K562 (cell line): ENCODE measurements at places on chromosomes 11 and 22. TPM values are rescaled to one million over a fixed set of nuclear protein-coding genes. Genes with fewer than 3 reads are reported as not detected.
A peak's percentile ranks its signal among the peaks of the same experiment; 100 is the strongest.

DNA sequence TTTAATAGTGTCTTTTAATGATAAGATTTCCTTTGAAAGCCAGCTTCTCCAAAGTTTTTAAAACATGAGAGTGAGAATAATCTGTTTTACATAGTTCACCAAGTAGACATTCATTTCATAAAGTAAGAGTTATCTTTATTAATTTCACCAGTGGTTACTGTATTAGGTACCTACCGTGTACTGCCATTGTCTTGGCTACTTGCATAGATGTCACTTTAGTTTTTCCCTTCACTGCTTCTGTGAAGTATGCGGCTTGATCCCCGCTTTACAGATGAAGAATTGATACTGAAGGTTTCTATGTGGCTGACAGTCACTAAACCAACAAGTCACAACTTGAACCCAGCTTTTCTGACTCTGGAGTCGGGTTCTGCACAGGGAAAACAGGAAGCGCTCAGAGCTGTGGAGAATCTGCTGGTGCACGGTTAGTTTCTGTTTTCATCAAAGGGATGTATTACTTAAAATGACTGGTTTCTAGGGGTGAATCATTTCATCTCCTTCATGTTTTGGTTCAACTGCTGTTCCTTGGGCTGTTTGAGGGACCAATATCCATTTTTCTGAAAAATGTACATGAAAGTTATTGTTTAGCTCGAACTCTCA lies 39.3 kb upstream of the MYO18B start:
- H3K27ac ChIP-seq = no peak overlapping the region
- no peaks in the 10 kb centered on the region for H3K27me3 ChIP-seq
- no peaks in the 10 kb centered on the region for H3K4me1 ChIP-seq
- H3K4me3 ChIP-seq = no peak overlapping the region
- DNase-seq = no peak
- no peaks in the 10 kb centered on the region for H3K36me3 ChIP-seq

DNA sequence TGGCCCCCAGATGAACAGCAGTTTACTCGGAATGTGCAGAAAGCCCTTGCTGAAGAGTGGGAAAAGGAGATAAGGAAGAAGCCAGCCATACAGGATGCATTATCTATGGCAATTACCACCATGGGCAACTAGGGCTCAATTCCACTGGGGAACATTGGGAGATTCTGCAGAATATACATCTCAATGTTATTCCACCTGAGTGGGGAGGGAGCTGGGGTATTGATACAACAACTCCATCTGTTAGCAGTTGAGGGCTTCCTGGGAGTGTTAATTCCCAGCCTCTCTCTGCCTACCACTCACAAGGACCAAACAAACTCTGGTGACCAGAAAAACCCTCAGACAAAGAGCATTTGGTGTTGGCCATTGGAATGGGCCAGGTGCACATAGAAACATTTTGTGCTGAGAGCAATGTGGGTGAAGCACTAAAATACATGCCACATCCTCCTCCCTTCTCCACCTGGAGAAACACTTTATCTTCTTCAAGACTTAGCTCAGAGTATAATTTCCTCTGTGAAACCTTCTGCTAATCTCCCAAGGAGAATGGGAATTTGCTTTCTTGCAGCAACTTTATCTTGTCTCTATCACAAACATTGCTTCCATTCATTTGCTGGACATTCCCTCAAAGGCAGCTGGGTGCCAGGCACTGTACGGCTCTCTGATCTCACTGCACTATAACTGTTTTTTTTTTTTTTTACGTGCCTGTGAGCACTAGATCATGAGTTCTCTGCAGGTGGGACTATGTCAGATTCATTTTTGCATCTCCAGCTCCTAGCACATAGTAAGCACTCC lies 292.2 kb downstream of the MN1 start:
- H3K36me3 ChIP-seq = no peaks in the 10 kb centered on the region
- no peaks in the 10 kb centered on the region for H3K4me1 ChIP-seq
- H3K27me3 ChIP-seq = no peaks in the 10 kb centered on the region
- no peak overlapping the region for H3K4me3 ChIP-seq

GRCh38 chr11:17581036-17581731 lies 34.1 kb downstream of the OTOG start:
- H3K36me3 ChIP-seq = no peaks in the 10 kb centered on the region
- DNase-seq = no peak
- no peak overlapping the region for H3K4me3 ChIP-seq
- H3K27ac ChIP-seq = no peak overlapping the region
- H3K27me3 ChIP-seq = peaks cover 5% of the 10 kb centered on the region; the same call in 2 of the 3 replicates

- no peaks in the 10 kb centered on the region for H3K27me3 ChIP-seq
- H3K36me3 ChIP-seq = peaks cover 84% of the 10 kb centered on the region
Observed at GRCh38 chr22:20117633-20118299, 740 bp upstream of the TRMT2A start.

The GAL gene
- 119 and 130 TPM in 2 replicates for total RNA-seq

DNA sequence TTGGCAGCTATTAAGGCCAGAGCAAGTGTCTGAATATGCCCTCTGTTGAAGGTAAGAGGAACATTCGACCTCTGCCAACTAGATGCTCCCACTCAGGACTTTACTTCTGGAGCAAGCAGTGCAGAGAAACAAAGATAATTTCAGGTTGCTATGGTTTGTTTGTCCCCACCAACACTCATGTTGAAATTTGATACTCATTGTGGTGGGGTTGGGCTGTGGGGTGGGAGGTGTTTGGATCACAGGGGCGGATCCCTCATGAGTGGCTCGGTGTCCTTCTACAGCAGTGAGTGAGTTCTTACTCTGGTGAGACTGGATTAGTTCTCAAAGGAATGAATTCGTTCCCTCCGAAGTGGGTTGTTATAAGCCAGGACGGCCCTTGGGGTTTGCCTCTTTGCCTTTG lies 12.0 kb downstream of the OR8A1 start:
- peaks cover 5% of the 10 kb centered on the region for H3K4me1 ChIP-seq
- H3K27ac ChIP-seq = no peak overlapping the region
- no peaks in the 10 kb centered on the region for H3K36me3 ChIP-seq
- H3K4me3 ChIP-seq = no peak overlapping the region
- H3K27me3 ChIP-seq = no peaks in the 10 kb centered on the region
- DNase-seq = peak; percentile 19

- peaks cover 87% of the 10 kb centered on the region for H3K4me1 ChIP-seq
- peak; percentile 26 for DNase-seq
- H3K27me3 ChIP-seq = no peaks in the 10 kb centered on the region
- peak overlapping the region; percentile 94 for H3K27ac ChIP-seq
Observed at GRCh38 chr22:49961005-49961600, 531 bp downstream of the PIM3 start.

GRCh38 chr22:22168190-22168940 lies 76.2 kb upstream of the VPREB1 start:
- DNase-seq = peak; percentile 74
- H3K27me3 ChIP-seq = no peaks in the 10 kb centered on the region; the same call in 2 of the 3 replicates
- no peaks in the 10 kb centered on the region for H3K36me3 ChIP-seq
- H3K4me3 ChIP-seq = peak overlapping the region; percentile 3; the same call in 1 of the 2 replicates
- H3K4me1 ChIP-seq = peaks cover 3% of the 10 kb centered on the region; the same call in 1 of the 3 replicates

DNA sequence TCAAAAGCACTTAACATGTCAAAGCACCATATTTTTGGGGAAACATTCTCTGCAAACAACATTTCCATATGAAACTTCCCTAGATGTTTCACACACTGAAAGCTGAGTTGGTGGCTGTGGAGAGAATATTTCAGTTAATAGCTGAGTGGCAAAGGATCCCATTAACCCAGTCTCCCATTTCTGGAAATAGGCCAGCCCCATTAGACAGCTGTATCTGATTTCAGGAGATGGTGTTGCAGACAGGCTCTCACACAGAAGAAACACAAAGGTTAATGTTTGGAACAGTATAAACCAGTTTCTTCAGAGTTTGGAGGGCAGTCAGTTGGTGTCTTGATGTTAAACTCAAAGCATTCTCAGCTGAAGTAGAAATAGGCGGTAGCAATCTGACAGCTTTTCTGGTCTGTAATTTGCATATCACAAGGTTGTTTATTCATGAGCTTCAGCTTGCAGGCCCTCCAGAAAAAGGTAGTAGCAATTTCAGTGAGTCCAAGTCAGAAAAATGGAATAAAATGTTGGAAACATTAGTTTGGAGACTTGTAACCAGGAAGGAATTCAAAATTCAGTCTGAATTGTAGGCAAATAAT lies 15.5 kb upstream of the ZBTB44 start:
- H3K4me1 ChIP-seq = no peaks in the 10 kb centered on the region
- peaks cover 5% of the 10 kb centered on the region; the same call in 1 of the 2 replicates for H3K27me3 ChIP-seq
- no peaks in the 10 kb centered on the region for H3K36me3 ChIP-seq
- no peak overlapping the region for H3K4me3 ChIP-seq

DNA sequence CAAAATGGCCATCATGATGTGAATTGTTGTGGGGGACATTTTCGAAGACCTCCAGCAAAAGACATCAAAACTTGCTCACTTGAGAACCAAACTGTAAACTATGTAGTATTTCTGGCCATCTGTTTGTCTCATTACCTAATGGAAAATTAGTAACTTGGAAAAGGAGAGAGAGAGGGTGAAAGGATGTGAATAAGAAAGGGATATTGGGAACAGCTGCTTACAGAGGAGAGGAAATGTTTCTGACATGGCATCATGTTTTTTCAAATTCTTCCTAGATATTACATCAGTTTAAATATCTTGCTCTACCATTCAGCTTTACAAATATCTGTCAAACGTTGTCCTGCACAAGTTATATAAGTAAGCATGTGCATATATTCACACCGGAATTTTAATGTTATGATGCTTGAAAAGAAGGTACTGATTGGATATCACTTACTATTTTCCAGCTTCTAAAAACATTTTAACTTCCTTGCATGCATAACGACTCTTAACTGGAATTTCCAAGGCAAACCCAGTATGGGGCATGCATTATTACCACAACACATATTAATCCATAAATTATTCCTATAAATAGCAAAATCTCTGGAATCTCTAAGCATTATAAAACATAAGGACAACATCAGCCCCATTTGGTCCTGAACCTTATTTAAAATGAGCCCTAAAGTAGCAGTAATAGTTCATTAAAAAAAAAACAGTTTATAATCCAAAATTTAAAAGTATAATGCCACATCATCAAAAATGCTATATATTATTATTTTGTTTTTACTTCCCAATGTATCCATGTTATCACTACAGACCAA lies 20.0 kb downstream of the GUCY1A2 start:
- H3K4me3 ChIP-seq = no peak overlapping the region
- no peaks in the 10 kb centered on the region for H3K36me3 ChIP-seq
- no peak overlapping the region for H3K27ac ChIP-seq
- no peaks in the 10 kb centered on the region for H3K27me3 ChIP-seq
- no peaks in the 10 kb centered on the region for H3K4me1 ChIP-seq

GRCh38 chr11:35177370-35177769 lies 38.4 kb downstream of the CD44 start:
- H3K27ac ChIP-seq = no peak overlapping the region
- no peak for DNase-seq
- no peaks in the 10 kb centered on the region for H3K4me1 ChIP-seq

The SNX32 gene
- not detected in 2 replicates for total RNA-seq

DNA sequence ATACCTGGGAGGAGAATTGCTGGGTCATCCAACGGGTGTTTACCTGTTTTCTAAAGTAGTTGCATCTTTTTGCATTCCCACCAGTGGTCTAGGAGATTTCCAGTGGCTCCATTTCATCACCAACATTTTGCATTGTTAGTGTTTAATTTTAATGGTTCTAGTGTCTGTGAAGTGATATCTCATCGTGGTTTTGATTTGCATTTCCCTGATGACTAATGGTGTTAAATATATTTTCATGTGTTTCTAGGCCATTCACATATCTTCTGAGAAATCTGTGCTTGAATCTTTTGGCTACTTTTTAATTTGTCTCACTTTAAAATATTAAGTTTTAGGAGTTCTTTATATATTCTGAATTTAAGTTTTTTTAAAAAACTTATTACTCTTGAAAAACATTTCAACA lies 439.6 kb downstream of the TMEM135 start:
- H3K27ac ChIP-seq = no peak overlapping the region
- DNase-seq = no peak
- no peaks in the 10 kb centered on the region for H3K36me3 ChIP-seq
- H3K4me3 ChIP-seq = no peak overlapping the region
- H3K4me1 ChIP-seq = no peaks in the 10 kb centered on the region

The SYCE3 gene
- not detected in 2 replicates for total RNA-seq

DNA sequence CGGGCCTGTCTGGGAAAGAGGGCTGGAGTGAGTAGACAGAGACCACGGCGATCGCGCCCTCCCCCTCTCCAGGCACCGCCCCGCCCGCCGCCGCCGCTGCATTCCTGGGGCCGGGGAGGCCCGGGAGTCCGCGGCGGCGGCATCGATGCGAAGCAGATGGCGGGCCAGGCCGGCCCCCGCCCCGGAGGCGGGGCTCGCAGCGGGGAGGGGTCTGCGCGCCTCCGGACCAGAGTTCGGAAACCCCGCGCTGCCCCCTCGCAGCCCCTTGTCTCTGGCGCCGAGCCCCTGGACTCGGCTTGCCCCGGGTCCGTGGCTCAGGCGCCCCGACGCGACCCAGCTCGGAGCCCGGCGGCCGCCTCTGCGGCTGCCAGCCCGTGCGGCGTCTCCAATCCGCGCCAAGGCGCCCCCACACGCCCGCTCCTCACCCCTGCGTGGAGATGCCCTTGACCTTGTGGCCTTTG lies 1.3 kb downstream of the SCARF2 start:
- H3K27ac ChIP-seq = no peak overlapping the region
- H3K4me1 ChIP-seq = peaks cover 40% of the 10 kb centered on the region
- H3K36me3 ChIP-seq = no peaks in the 10 kb centered on the region
- H3K4me3 ChIP-seq = no peak overlapping the region
- peaks cover 91% of the 10 kb centered on the region for H3K27me3 ChIP-seq

The DAGLA gene
- total RNA-seq = 0.13 and 0.16 TPM in 2 replicates

- no peak overlapping the region for H3K4me3 ChIP-seq
- H3K36me3 ChIP-seq = no peaks in the 10 kb centered on the region
- H3K27me3 ChIP-seq = peaks cover 79% of the 10 kb centered on the region
- no peak overlapping the region for H3K27ac ChIP-seq
- no peak for DNase-seq
- peaks cover 8% of the 10 kb centered on the region for H3K4me1 ChIP-seq
Observed at GRCh38 chr11:45754261-45754709, 50.7 kb upstream of the SLC35C1 start.

The WNT11 gene
- 0.09 TPM in 1 of 2 replicates, not detected in the other for total RNA-seq

- no peaks in the 10 kb centered on the region for H3K27me3 ChIP-seq
- peak overlapping the region; percentile 63 for H3K4me3 ChIP-seq
- DNase-seq = peak; percentile 97
- H3K27ac ChIP-seq = peak overlapping the region; percentile 71
- peaks cover 92% of the 10 kb centered on the region for H3K4me1 ChIP-seq
- H3K36me3 ChIP-seq = no peaks in the 10 kb centered on the region
Observed at GRCh38 chr11:61919705-61920631, 2.6 kb upstream of the RAB3IL1 start.

The CHRDL2 gene
- total RNA-seq = 0.20 TPM in 1 of 2 replicates, not detected in the other

GRCh38 chr11:93869830-93870229 lies 19.4 kb upstream of the VSTM5 start:
- H3K27me3 ChIP-seq = peaks cover 5% of the 10 kb centered on the region; the same call in 1 of the 2 replicates
- no peak overlapping the region; the same call in 2 of the 3 replicates for H3K27ac ChIP-seq
- DNase-seq = no peak
- no peaks in the 10 kb centered on the region; the same call in 1 of the 3 replicates for H3K4me1 ChIP-seq
- H3K36me3 ChIP-seq = no peaks in the 10 kb centered on the region

GRCh38 chr11:77602381-77603088 lies 12.8 kb downstream of the AQP11 start:
- DNase-seq = no peak
- peaks cover 34% of the 10 kb centered on the region for H3K36me3 ChIP-seq
- no peak overlapping the region for H3K4me3 ChIP-seq
- no peaks in the 10 kb centered on the region for H3K27me3 ChIP-seq
- peaks cover 4% of the 10 kb centered on the region; the same call in 2 of the 3 replicates for H3K4me1 ChIP-seq

The SYT12 gene
- total RNA-seq = not detected in 2 replicates

The OR8G1 gene
- 0.44 and 0.54 TPM in 2 replicates for total RNA-seq

GRCh38 chr11:70352100-70352499 lies 46.2 kb upstream of the CTTN start:
- peaks cover 3% of the 10 kb centered on the region; the same call in 2 of the 3 replicates for H3K4me1 ChIP-seq
- no peak for DNase-seq
- H3K4me3 ChIP-seq = no peak overlapping the region
- peaks cover 80% of the 10 kb centered on the region; the same call in 2 of the 3 replicates for H3K36me3 ChIP-seq
- no peak overlapping the region for H3K27ac ChIP-seq
